ENCODE measurements at places on chromosomes 6 and 20.

DNA sequence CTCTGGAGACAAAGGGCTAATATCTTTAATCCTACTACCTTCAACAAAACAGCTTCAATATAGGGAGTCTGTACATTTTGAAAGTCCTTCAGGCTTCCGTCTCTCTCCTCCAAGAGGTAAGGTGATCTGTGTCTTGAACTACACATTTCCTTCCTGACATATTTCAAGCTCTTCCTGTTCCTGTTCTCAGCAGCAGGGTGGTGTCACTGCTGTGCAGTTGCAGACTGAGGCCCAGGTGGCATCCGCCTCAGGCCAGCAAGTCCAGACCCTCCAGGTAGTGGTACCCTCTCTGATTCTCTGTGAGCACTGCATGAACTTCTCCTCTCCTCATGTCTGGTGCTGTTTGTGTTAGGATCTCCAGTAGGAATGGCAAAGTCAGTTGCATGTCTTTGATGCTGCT, 7.8 kb downstream of the NFYA start:
- no peak for DNase-seq

GRCh38 chr6:6610031-6610591, 21.6 kb downstream of the LY86 start:
- DNase-seq = no peak

- DNase-seq = no peak
Observed at GRCh38 chr6:157432231-157432891, 51.4 kb downstream of the ZDHHC14 start.

DNA sequence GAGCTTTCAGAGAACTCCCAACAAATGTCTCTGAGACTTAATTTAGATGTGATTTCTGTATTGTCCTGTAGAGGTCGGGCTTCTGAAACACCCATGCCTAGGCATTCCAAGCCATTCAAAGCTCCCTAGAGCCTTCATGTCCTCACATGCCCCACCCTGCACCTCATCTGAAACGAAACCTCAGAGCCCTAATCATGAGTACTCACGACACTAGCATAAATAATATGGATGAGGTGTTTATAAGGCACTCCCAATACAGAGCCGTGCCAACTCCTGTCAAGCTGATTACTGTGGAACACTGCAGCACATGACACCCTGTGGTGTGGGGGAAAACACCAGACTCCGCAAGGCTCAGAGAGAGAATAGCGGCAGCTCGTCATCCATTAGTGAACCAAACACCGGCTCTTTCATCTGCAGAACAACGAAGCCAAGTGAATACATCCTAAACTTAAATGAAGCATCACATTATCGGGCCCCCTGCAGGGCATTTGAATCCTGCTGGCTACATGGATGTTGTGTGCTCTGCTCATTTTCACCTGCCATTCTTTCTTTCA, 83.8 kb downstream of the FNDC1 start:
- peak; percentile 65 for DNase-seq

GRCh38 chr6:122472022-122472340, 374 bp upstream of the SERINC1 start:
- DNase-seq = no peak

- DNase-seq = no peak
Observed at GRCh38 chr6:99432877-99433276, 7.8 kb upstream of the PNISR start.

DNA sequence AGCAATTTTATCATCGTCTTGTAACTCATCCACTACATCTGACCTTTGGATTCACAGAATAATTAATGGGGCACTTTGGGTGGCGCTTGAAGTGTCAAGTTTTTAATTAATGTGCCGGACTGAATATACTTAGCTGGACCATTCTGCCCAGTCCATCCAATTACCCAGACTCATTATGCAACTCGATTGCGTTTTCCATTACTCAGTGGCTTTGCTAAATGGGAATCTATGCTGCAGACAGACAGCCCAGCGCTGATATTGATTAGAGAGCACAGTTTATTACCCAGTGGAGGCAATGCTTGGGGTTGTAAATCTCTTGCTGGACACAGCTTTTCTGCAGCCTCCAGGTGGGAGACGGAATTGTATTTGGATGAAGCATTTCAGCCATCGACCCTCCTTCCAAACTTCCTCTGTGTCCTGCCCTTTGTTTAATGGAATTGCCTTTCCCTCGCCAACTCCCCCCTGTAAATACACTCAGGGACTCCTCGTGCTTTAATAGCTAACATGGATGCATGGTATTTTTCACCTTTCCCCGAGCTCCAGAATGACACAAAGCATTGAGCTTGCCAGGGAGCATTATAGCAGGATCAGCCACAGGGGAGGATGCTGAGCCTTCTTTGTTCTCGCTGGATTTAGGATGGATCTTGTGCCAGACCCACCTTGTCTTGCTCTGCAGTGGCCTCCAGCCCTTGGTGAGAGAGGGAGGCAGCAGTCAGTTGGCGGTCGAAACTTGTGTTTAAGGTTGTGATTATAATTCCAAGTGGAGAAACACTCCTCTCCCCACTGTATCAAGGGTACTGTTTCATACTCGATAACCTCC, 59.7 kb downstream of the EDN3 start:
- no peak for DNase-seq

- no peak for DNase-seq
Observed at GRCh38 chr20:15702161-15702560, 871.1 kb downstream of the KIF16B start.

- DNase-seq = no peak
Observed at GRCh38 chr20:45888681-45889080, 1.3 kb upstream of the SPATA25 start.

DNA sequence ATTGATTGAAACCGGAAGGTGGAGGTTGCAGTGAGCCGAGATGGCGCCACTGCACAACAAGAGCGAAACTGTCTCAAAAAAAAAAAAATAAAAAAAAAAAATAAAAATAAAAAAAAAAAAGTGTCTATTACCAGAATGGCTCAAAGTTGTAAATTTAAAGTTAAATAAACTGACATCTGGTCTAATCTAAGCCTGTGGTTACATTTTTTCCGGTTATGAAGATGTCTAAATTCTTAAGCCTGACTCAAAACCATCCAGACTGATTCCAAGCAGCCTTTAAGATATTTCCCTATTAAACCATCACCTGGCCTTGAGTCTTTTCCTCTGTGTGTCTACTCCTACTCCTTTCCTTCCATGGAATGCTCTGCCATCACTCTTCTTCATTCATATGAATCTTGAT, 371.7 kb upstream of the RUNX2 start:
- no peak for DNase-seq
